ENCODE measurements at places on chromosomes 7 and 10. TPM values are rescaled to one million over a fixed set of nuclear protein-coding genes. Genes with fewer than 3 reads are reported as not detected.

UTF1 gene
- total RNA-seq = not detected

CTAGE15 gene
- total RNA-seq = not detected

DNA sequence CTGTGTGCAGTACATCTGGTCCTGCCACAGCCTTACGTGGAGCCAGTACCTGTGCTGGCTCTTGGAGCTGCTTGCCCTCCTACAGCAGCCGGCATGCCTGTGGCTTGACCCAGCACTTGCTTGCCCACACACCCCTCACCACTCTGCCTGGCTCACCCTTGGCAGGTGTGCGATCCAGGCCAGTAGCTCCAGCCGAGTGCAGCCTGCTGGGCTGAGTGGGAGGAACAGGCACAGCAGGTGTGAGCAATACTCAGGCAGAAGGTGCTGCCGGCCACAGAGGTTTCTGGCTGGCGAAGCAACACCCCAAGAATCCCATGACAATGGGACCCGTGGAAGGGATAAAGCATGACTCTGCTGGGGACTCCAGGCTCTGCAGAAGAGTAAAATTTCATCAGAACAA is 173.5 kb upstream of the ADCY1 start:
- DNase-seq = peak; percentile 11

GRCh38 chr7:143455942-143456341 is 12.7 kb downstream of the TAS2R60 start:
- DNase-seq = no peak

DNA sequence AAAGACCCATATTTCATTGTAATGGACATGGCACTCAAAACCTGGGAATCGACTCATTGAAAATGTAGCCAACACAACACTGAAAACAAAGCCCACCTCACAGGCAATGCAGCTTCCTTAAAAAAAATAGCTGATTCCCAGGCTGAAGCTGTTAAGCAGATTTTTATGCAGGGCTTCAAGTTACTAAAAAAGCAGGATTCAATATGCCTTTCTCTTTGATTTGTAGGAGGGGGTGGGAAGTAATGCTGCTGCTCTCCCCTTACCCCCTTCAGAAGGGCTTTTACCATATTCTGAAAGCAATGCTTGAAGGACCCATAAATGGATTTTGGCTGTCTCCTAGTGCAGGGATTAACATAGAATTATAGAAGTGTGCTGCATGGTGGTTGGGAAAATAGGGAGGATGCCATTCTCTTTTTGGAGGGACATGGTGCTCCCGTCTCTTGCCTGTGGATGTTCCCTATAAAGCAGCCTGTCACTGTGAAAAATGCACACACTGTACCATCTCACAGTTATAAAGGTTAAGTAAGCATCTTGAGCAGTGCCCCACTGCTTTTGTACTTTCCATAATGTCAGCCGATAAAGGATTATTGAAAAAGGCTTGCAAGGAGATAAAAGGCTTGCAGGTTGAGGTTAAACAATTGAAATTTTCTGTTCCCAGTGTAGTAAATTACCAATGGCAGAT is 262.8 kb downstream of the AUTS2 start:
- no peak for DNase-seq

DNA sequence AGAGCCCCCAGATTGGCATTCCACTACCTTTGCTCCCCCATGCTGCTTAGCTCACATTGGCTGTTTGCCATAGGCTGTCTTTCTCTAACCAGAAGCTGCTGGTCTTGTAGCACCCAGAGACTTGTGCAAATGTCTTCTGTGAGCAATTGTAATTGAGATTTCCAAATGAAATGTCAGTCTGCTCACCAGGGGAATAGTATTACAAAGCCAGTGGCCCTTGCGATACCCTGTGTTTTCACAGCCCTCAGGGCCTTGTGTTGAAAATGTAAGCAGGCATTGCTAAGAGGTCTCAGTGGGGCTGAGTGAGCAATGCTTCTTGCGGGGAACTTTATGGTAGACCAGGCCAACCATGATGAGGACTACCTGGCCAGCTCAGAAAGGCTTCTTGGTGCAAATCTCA is 746.5 kb downstream of the LRMDA start:
- DNase-seq = no peak

DNA sequence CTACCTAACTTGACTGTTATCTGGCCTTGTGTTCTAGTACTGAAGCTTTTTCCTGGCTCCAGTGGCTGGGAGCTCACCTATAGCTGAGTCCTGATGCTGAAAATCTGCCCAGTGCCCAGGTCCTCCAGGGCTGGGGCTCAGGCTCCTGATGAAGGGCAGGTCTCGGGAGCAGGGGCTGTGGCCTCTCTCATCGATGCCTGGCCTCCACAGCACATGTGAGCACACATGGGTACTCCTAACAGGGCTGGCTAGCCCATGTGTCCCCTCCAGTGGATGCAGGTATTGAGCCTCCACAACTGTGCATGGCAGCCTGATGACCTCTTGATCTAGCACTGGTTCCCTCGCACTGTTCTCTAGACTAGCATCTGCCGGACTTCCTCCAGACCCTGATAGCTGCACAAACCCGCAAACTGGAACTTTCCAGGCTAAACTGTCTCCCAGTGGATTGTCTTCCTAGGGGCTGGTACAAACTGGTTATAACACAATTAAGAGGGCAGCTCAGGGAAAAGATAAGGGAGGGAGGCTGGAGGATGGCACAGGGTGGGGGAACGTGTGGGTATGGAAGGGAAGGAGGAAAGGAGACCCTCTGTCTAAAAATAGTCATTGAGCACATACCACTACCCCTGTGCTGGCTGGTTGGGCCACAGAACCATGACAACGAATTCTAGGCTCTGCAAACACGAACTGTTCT is 35.1 kb downstream of the PLAC9 start:
- DNase-seq = no peak

GRCh38 chr10:21668831-21669230 is 134.8 kb downstream of the MLLT10 start:
- DNase-seq = no peak

DNA sequence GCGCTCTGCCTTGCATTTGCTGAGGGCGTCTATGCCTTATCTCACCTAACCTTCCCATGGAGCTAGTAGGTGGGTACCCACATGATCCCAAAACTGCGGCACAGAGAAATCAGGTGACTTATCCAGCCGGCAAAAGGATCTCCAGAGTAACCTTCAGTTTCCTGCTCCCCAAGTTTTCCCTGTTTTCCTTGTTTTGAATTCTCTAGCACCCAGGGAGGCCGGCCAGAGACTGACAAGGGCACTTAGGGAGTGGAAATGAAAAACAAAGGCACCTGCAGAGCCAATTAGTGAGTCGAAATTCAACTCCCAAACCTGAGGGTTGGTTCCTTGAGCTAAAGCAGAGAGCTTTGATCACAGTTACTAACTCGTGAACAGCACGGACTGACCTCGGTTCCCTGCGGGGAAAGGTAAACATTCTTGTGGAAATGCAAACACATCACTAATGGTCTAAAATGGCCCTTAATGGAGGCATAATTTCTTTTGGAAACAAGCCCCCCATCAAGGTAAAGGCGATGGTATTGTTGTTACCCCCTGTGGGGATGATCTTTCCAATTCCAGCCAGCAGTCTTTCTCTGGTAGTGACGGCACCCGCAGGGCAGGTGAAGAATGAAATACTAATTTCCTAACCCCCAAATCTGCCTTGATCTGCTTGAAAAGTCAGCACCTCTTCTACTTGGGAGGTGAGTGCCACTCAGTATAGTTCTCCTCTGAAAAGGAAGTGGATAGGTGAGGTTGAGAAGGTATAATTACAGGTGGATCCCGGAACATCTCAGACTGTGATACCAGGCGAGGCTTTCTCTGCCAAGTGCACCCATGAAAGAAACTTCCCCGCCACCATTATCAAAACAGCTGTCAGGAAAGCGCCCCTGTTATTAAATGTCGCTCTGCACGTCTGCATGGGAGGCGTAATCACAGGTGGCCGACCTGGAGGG is 365.6 kb upstream of the AUTS2 start:
- DNase-seq = no peak

DNA sequence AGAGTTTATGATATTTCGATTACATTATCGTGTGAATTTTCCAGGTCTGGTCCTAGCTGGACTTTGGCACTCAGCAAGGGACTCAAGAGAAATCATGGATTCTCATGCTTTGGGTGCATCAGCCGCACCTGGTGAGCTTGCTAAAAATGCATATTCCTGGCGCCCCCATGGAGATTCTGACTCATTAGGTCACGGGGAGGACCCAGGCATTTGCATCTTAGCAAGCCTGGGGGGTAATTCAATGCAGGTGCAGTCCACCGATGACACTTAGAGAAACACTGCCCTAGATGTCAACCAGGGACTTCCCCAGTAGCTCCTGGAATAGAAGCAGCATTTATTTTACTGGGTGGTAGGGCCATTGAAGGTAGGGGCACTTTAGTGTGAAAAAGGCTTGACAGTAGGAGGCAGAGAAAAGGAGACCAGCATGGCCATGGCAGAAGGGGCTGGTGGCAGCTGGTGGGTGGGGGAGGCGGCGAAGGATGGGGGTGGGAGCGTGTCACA is 29.9 kb upstream of the PDCD4 start:
- DNase-seq = peak; percentile 62

DNA sequence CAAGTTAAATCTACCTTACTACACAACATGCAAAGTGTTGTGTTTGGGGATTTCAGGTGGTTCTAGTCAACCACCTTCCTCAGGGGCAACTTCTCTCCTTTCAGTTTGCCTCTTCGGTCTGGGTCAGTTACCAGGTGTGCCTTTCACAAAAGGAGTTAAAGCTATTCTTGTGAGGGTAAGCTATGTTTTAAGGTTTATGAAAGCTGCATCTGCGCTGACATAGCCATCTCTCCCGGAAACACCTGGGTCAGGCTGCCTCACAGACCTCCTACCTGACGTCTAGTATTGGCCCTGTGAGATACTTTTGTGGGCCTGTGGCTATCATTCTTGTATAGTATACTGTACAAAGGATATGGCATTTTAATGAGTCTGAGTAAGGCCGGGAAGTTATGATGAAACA is 67.7 kb upstream of the ITGA8 start:
- DNase-seq = no peak

DNA sequence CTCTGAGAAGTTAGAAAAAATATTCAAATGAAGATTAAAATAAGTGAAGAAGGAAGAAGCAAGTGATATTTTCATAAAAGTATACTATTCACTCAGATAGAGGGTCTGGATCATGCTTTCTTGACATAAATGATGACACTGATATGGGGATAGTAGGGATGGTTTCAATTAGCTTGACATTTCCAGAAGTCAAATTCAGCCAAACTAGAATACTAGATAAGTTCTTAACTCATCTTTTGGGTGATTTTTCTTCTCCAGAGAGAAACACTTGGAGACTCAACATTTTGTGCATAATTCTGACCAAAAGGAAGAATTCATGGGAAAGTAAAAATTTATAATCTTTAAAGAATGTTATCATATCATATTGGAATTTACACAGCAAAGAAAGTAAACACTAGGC is 152.0 kb upstream of the LRGUK start:
- no peak for DNase-seq

DNA sequence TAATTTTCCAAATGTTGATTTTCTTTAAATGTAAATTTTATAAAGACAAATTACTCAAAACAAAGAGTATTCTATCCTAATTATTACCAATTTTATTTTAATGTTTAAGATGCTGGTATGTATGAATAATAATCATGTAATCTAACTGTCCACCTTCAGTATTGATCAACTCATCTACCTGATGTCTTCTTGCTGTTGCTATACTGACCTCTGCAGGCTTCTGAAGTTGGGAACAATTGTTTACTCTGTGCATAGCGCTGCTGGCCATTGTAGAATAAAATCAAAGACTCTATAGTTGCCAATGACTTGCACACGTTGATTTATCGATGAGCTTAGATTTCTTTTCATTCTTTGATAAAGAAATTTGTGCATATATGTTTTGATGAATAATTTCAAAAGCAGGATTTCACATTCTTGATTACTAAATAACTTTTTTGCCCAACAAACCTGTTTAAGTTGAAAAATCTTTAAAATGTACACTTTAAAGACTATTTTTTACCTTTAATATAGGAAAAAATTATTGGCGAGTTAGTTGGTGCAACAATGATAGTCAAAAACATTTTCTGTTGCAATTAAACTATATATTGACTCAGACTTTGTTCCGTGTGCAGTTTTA is 282.3 kb downstream of the TFEC start:
- no peak for DNase-seq

DNA sequence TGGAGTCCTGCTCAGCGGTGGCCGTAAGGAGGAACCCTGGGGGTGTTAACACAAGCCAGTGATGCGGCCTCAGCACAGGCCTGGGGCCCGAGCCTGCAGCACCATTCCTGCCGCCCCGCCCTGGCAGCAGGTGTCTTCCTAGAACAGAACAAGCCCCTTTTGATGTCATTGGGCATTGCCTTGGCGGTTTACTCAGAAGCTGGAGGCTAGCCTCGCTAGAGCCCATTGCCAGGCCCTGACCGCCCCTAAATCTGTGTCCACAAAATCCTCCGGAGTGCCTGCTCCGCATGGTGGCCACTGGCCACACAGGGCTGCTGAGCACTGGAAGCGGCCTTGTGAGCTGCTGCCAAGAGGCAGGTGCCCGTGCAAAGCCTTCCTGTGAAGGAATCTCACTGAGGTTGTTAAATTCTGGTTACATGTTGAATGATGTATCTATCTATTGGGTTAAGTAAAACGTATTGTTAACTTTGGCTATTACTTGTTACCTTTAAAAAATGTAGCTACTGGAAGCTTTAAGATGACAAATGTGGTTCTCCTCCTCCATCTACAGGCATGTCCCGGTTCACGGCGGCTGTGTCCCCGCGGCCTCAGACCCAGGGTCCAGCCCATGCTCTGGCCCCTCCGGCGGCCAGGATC is 1.2 kb upstream of the INPP5A start:
- no peak for DNase-seq

DNA sequence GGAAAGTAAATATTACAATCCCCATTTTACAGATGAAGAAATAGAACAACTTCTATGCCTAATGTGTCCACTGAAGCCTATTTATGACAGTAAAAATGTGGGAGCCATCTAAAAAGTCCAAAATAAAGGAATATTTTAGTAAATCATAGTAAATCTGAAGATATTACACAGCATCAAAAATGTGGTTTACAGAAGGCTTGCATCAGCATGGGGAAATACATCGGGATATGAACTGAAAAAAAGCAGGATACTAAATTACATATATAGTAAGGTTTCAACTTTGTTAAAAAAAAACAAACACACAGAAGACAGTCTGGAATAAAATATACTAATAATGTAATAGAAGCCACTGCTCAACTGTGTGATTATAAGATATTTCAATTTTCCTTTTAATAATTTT is 20.8 kb downstream of the CPA1 start:
- no peak for DNase-seq

All from Karpas-422 (cell line).